ENCODE measurements at places on chromosomes 13 and 19.

- DNase-seq = no peak
Measured at GRCh38 chr13:27977476-27978300, 8.6 kb upstream of the CDX2 start.

DNA sequence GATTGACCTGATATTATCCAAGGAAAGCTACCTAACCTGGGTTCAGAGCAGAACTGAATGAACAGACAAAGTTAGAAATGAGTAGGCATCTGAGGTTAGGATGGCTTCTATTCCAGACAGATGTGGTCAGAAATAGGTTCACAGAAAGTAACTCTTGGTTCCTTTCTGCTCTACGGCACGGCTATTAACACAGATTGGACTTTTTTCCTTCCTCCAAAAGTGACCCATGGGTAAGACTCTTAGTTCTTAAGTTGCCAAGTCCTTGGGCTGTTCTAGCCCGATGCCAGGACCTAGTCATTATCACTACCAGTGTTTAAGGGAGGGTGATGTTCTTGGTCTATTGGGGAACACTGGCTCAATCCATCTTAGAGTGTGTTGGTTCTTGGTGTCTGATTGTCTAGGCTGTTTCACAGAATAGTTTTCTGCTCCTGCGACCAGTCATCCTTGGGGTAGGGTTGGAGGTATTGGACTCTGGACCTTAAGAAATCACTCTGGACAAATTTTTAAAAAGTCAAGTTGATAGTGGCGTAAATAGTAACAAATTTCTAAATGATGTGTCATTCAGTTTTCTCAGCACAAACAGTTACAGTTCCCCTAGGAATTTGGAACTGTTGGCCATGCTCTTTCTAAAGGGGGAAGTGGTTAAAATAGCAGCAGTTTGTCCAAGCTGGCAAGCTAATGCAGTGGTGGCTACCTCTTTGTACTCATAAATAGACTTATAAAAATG, 60.1 kb upstream of the MYCBP2 start:
- DNase-seq = no peak

DNA sequence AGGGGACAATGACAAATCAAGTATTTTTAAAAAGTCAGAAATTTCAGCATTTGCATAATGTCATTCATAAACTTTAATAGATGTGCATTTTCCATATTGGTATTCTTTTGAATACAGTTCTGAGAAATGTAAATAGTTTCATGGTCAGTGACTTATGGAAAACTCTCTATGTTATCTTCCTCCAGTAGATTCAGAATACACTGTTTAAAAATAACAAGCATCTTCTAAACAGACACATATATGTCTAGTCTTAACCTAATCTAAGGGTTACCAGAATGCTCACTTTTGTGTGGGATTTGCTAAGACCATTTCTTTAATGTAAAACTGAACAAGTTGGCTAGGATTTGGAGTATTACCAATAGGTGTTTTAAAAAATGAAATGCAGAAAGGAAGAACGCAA, 119.8 kb upstream of the SGCG start:
- no peak for DNase-seq

GRCh38 chr19:40803857-40804782, 5.1 kb downstream of the EGLN2 start:
- no peak for DNase-seq

DNA sequence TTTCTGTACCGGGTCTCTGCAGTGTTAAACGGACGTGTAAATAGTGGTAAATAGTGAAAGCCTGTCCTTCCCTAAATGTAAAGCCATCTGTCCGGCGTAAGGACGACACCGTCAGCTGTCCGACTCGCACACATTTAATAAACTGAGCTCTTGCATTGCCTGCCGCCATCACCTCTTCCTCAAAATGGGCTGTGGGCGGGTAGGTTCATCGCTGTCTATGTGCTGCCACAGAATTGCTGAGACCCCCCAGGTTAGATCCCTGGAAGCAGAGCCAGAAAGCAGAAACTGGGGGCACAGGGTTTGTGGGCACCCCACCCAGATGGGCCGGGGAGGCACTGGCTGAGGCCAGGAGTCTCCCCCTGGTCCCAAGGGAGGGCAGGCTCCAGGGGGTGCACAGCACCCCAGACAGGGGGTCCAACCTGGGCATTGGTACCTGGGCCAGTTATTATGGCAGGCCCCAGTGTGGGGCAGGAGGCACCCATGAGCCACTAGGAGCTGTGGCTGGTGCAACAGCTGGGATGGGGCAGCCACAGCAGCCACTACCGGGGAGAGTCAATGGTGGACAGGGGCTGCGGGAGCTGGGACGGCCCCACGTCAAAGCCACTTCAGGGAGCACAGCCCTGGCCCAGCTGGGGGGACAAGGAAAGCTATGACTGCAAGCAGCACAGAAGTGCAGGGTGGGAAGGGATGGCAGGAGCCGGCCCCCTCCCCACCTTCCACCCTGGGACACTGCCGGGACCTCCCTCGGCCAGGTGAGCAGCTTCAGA, 5.7 kb downstream of the C19orf25 start:
- DNase-seq = no peak

Data from substantia nigra (tissue), 51 donors.